Activated B cell treated with CpG ODN at 0.5 μM for 24 hours (primary cell): ENCODE measurements at places on chromosomes 7 and 10.

DNA sequence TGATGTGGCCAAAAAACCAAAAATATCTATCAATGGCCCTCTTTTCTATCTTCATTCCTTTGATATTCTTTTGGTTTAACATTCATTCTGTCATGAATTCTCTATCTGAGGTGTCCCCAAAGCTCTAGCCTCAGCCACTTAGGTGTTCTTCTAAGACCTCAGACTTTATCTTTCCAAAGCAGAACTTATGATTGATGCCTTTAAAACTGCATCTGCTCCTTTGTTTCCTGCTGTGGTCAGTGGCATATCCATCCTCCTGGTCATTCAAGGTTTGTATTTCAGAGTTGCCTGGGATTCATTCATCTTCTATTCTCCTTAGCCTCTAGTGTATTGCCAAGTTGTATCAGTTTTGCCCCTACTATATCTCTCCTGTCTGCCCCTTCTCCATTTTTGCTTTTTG lies 30.6 kb downstream of the FHIP2A start:
- no peak for DNase-seq

DNA sequence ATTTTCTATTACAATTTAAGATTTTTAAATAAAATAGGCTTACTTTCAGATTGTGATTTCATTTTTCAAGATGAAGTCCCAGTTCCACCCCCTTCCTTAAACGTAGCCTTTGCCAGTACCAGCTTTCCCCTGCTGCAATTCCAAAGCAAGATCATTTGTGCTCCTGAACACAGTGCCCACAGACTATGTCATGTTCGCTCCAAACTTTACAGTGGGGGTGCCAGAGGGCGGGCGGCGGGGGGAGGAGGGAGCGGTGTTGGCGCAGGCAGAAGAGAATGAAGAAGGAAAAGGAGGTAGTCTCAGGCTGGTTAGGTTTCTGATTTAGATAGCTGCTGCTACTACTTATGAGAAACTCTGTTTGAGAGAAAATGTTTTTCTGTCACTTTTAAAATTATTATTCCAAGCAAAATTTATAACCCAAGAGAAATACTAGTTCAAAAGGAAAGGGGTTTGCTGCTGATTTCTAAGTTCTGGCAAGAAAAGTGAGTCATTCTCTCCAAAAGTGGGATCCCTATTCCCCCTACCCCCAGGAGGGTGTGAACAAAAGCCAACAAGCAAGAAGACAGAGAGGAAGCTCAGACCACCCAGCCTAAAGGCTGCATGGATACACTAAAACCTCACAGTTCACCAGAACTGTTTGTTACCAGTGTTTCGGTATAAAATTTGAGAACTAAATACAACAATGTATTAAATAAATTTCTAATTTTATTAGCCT lies 109.6 kb downstream of the SRPK2 start:
- no peak for DNase-seq

DNA sequence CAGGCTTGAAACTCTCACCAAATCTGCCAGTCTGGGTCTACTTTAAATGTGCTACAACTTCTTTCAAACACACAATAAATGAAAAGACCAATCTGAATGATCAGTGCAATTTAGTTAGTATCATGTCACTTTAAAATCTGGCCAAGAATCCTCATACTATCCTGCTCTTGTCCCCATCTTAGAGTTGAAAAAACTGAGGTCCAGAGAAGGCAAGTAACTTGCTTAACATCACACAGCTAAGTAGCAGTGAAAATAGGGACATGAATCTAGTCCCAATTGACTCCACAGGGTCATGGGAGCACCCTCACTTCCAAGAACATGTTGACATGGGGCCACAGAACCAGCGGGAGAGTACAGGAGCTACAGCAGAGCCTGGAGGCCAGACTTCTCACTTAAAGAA lies 3.1 kb upstream of the GDF10 start:
- DNase-seq: no peak

GRCh38 chr7:111853201-111853990 lies 291.1 kb upstream of the IMMP2L start:
- DNase-seq: no peak

DNA sequence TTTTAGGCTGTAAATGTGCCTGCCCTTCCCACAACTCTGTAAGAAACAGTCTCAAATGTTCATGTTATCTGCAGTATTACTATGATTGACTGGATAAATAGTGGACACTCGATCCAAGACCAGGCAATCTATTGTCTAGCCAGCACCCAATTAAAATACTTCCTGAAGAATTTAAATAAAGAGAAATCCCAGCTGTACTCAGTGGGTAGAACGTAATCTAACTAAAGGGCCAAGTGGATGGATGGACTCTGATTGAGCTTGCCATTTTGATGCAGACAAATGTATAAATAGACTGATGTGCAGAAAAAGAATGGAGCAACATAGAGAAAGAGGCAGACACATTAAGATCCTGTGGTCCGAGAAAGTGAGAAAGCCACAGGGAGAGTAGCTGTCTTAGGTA lies 158.0 kb downstream of the IPMK start:
- DNase-seq: no peak

GRCh38 chr7:146652176-146652575 lies 535.6 kb downstream of the CNTNAP2 start:
- no peak for DNase-seq

DNA sequence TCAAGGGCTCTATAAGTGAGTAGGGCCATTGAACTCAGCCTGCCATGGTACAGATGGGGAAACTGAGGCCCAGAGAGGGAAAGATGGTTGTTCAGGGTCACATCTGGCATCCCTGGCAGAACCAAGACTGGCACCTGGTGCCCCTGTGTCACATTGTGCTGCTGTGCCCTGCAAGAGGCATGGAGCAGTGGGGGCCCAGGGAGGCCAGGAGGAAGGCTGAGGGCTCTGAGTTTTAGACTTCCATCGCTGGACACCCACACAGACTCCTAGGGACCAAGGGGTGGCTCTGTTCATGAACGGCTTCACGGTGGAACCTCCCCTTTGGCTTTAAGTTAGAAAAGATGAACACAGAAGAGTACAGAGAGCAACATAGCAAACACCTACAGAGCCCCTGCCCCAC lies 66.7 kb upstream of the AQP1 start:
- no peak for DNase-seq
